ENCODE measurements at places on chromosomes 11 and 22. TPM values are rescaled to one million over a fixed set of nuclear protein-coding genes. Genes with fewer than 3 reads are reported as not detected.

The OR51B2 gene
- not detected for total RNA-seq

The ABCC8 gene
- 0.32 TPM for total RNA-seq

The MIOX gene
- total RNA-seq, result not detected

The RANGAP1 gene
- total RNA-seq, result 114 TPM

The MS4A12 gene
- total RNA-seq, result not detected
